Renal pelvis (tissue), 12 donors: ENCODE measurements at places on chromosomes 5 and 9. TPM values are rescaled to one million over a fixed set of nuclear protein-coding genes. Genes with fewer than 3 reads are reported as not detected.

DNA sequence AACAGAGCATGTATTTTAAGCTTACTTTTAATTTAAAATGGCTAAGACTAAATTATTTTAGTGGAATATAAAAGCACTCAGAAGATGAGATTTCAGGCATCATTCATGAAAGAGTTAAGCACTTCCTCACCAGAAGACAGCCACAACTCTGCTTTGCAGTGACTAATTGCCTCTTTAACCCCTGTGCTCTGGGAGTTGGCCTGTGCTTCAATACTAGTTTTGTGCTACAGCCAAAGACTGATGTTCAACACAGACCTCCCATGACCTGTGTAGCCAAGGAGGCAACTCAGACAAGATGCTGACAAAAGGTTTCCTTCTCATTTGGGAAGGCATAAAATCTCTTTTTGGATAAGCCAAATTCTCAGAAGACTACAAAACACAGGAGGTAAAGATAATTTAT, 353.5 kb downstream of the FBXL17 start:
- DNase-seq: peak; percentile 11

DNA sequence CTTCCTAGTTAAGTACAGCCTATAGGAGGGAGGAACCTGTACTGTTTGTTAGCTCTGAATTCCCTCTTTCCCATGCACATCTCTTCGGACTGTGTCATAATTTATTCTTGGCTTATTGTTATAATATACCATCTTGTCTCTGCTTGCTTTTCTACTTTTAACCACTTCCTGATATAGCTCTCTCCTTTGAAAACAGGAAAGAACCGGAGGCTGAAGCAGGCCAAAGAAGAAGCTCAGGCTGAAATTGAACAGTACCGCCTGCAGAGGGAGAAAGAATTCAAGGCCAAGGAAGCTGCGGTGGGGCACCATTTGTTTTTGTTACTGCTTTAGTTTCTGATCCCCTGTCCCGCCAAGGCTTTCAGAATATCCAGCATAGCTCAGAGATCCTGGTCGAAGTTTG, 4.8 kb downstream of the ATP6V1G1 start:
- DNase-seq: no peak

Gene TXNDC15
- polyA plus RNA-seq: 88.1 TPM

DNA sequence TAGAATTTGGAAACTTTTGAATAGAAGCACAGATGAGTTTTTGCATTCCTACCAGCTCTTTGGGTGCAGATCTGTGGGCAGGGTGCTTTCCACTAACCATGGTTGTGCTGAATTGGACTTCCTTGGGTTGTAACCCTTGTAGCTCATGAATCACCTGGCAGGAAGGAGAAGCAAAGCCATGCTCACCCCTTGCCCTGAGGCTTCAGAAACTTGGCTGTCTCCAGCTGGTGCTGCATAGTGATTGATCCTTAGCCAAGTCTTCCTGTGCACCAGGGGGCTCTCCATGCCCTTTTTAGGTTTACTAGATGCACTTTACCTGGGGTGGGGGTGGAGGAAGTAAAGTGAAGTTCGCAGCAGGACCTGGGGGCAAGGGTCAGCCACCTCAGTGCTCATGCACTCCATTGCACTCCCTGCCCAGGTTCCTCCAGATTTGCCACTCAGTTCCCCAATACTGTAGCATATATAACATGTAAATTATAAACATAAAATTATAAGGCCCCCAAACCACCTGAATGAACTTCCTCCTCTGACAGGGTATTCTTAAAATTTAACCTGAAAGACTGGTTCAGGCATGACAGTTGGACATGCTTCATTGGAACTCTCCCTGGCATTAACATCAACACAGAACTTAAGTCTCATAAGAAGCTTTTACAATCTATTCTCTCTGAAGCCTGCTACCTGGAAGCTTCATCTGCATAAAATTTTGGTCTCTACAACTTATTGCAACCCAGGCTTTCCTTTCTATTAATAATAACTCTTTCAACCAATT, 25.8 kb upstream of the IFNA14 start:
- no peak for DNase-seq

Gene CDH12
- 6.0 TPM for polyA plus RNA-seq

DNA sequence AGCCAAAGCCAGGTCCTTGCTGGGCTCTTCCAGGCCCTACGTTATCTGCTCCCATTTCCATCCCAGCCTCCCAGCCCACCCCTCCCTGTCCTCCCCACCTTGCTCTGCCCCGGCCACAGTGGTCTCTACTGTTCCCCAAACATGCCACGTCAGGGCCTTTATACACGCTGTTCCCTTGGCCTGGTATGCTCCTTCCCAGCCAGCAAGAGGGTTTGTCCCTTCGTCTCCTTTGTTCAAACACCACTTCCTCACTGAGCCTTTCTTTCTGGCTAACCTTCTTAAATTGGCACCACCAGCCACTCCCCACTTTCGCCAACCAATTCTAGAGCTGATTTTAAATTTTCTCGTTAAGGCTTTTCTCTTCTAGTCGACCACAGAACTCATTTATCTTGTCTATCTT, 9.8 kb downstream of the SH2D3C start:
- DNase-seq: no peak

DNA sequence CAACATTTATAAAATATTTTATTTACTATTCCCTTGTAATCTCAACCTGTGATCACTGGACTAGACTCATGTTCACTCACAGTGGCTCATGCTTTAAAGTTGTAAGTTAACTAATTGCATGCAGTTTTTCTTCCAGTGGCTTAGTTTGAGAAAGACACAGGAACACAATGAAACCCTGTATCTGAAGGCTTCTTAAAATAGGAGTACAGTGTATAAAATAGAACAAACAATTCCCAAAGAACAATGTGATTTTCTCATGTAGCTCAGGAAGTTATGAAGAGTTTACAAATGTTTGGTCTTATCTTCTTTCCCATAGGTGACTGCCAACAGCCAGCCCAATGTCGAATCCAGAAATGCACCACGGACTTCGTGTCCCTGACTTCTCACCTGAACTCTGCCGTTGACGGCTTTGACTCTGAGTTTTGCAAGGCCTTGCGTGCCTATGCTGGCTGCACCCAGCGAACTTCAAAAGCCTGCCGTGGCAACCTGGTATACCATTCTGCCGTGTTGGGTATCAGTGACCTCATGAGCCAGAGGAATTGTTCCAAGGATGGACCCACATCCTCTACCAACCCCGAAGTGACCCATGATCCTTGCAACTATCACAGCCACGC, 5.9 kb downstream of the RGMB start:
- no peak for DNase-seq

Gene PLEKHG4B
- 12.7 TPM for polyA plus RNA-seq

DNA sequence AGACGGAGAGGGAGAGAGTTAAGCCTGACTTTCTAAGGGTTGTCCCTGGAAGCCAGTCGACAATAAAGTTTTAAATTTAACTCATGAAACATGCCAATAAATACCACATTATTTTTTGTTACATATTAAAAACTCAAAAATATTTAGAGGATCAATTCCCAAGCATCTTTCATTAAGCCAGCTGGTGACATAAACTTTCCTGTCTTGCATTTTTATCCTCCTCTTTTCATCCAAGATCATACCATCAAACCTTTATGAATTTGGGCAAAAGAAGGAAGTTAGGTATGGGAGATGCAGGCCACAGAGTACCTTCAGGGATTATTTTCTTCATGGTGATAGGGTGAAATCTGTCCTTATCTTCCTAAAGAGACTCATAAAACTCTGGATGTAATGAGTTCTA, 178.3 kb upstream of the FBXL17 start:
- DNase-seq: no peak

GRCh38 chr5:41809128-41809527, 61.1 kb downstream of the OXCT1 start:
- no peak for DNase-seq

DNA sequence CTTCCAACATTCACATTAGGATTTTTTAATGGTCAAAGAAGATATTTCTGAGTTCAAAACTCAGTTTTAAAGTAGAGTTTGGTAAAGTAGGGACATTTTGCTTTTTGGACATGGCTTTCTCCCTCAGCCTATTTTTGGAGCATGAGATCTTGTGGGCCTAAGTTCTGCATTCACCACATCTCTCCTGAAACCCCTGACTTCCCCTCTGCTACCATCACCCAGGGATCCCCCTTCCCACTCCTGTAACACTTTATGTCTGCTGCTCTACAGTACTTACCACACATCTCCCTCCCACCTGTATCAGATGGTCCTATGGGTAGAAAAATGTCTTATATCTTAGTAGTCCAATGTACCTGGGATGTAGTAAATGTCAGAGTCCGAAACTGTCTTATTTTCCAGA, 48.2 kb upstream of the JAK2 start:
- no peak for DNase-seq

DNA sequence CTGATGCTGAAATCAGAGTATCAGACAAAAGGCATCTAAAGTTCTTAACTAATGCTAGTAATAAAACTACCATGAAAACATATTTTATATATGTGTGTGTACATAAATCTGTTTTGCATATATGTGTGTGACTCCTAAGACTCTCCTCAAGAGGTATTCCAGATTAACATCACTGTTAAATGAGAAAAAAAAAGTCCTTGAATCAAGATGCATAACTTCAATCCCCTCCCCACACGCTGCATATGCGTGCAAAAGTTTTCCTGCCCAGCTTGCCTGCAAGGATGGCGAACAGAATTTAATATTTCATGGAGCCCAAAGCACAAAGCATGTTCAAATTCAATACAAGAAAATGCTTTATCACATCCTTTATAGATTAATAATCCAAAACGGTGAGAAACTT, 34.7 kb downstream of the EFNA5 start:
- no peak for DNase-seq

DNA sequence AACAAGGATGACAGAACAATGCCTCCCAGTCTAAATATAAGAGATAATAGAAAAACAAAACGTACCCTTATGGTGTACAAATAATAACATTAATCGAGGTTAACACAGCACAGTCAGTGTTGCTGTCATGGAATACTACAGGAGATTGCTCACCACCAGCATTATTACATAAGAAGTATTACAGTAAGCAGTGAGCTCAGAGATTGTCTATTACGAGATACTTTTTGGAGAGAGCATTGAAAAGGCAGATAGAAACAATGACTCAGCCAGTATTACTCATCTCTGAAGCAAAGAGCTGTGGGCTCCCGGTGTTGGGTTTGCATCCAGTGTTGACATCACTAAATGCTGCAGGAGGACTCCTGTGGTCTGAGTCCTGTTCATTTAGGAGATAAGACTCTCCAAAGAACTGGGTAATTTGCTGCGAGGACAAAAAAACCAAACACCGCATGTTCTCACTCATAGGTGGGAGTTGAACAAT, 191.9 kb upstream of the SEMA6A start:
- no peak for DNase-seq

DNA sequence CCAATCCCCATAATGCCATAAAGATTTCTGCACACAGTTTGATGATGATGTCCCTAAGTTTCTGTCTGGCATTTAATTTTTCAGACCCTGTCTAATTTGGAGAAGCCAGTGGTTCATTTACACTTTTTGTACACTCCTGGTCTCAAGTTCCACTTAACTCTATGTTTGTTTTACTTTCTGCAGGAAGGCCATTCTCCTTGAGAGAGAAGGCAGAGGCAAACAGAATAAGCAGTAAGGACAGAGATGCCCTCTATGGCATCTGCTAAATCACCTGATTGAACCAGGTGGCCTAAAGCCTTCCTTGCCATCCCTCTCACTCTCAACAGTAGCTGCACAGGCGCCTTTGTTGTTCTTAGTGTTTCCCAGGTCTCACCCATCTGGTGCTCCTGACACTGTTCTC, 86.1 kb upstream of the LRRTM2 start:
- DNase-seq: no peak

DNA sequence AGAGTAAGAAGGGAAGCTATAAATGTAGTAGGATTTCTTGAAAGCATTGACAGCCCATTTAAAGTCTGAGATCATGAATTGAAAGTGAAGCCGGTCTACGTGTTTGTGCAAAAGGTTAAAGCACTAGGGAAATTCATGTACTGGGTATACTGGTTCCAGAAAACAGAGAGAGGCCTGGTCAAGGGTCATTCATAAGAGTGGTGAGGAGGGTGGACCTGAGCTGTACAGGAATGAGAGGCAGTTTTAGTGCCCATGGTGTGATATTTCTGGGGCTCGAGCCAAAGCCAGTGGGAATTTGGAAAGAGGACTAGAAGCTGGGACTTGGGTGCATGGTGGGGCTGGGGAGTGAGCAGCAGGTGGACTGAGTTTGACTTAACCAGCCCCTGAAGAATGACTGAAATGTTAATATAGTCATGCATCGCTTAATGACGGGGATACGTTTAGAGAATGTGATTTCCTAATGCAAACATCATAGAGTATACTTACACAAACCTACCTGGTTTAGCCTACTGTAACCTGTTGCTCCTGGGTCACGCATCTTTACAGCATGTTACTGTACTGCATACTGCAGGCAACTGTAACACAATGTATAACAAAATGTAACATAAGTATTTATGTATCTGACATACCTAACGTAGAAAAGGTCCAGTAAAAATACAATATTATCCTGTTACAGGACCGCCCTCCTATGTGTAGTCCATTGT, 173.0 kb downstream of the MAST4 start:
- DNase-seq: no peak
